Inflammatory macrophage (primary cell): ENCODE measurements at places on chromosomes 5 and 9.

- DNase-seq: no peak
Measured at GRCh38 chr5:74055486-74056106, 429.6 kb downstream of the ARHGEF28 start.

DNA sequence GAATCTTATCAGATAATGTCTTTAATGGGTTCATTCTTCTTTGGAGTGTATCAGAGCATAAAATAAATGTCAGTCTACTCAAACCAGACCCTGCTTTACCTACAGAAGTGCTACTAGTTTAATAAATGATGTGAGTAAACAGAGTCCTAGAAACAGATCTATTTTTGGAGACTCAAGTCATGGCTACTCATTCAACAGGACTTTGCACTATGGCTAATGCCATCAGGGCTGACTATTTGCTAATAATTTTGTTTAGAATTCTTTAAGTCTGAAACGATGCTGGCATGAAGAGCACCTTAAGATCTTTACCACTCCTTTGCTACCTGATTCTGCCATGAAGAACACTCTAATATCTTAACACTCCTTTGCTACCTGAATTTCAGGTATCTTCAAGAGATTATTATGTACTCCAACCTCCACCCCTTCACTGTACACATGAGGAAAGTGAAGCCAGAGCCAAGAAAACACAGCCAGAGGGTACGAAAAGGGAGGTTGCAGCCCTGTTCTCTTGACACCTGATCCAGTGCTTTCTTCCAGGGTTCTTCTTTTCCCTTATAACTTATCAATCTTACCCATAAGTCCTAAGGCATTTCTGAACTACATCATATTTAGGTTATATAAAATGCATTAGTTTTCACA, 62.4 kb downstream of the ZNF608 start:
- no peak for DNase-seq

DNA sequence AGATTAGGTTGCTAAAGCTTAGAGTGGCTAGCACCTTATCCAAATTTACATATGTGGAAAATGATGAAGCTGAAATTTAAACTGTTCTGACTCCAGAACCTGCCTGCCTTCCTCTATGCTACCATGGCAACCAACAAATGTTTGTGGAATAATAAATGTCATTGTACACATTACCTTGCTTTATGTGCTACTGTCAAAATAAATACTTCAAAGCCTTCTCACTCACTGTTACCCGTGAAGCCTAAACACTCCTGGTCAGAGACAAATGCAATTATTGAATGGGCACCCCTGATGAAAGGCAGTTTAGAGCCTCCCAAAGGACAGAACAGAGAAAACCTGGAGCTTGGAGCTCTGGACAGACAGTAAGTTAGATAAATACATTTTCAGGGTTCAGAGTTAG, 158.6 kb downstream of the FAM114A2 start:
- DNase-seq: no peak

GRCh38 chr5:38871058-38871605, 25.3 kb downstream of the OSMR start:
- no peak for DNase-seq

DNA sequence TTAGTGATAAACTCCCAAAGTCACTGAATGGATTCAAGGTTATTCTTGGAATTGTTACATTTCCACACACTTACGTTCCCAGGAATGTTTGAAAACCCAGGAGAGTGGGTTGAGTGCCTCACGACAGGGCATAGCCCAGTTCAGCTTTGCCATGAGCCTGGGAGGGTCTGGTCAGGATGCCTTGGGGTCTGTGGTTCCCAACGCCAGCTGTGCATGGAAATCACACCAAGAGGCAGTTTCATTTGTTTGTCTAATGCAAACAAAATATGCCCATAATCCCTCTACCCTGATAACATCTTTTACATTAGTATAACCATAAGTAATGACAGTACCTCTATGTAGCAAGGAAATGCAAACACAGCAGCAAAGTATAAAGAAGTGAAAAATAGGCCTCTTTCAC, 25.3 kb upstream of the MSX2 start:
- DNase-seq: no peak

DNA sequence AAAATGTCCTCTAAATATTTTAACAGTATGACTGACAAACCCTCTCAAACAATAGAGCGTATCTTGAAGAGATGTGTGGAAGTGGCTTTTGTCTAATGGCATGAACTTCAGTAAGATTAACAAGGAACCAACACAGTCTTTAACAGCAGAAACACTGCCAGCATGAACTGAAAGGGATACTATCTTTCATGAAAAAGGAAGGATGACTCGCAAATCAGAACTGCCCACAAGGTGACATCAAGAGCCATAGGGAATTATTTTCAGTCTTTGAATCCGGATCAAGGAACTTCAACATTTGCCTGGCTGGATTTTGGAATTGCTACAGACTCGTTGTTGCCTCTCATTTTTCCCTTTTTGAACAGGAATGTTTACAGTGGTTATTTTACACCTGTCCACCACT, 5.1 kb upstream of the HEXB start:
- peak; percentile 37 for DNase-seq

- DNase-seq: no peak
Measured at GRCh38 chr5:131607903-131608540, 27.0 kb downstream of the RAPGEF6 start.

DNA sequence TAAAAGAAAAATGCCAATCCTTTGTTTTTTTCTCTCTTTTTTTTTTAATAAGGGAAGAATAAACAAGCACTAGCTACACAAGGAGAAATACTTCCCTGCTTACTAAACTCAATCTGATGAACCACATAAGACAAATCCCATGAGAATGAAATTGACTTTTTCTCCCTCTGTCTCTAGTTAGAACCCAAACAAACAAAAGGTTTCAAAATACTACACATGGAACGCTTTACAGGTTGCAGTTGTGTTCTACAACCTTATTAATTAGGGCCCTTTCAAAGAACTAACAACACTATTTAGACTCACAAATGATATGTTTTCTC, 124.5 kb downstream of the PDE4D start:
- no peak for DNase-seq

DNA sequence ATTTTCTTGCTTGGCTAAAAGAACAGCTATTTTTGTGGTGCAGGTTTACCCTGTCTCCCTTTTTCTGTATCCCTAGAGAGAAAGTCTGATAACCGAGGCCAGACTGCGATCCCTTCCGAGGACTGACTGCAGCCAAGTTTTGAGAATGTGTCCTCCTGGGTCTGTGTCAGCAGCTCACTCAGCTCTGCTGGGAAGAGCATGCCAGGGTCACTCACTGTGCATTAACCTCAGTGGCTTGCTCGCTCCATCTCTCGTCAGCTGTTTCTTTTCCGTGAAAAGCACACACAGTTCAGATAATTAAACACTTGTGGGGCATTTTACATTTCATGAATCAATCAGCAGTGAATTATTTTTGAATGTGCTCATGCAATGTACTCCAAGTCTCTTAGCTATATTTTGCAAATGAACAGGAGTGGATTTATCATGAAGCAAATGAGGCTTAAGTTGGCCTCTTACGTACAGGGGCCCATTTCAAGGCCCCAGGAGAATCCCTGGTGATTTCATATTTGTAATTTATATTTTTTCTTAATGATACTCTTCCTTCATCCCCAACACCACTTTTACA, 252.1 kb downstream of the SMARCA2 start:
- DNase-seq: no peak

DNA sequence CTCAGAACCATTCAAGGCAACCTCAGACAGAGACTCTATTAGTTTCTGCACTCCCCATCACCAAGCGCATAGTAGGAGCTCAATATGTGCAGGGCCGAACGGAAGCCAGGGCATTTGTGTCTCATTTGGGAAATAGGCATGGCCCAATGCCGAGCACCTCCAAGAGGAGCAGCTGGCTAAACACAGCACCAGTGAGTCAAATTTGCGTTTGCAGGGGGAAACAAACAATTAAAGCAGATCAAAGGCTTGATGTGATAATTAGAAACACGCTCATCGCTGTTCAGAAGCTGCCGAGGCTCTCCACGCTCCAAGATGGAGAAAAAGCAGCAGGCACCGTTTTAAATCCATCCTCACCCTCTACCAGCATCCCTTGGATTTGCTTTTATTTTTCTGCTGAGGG, 225.3 kb downstream of the AGTPBP1 start:
- no peak for DNase-seq

GRCh38 chr5:107554776-107555424, 115.8 kb downstream of the EFNA5 start:
- no peak for DNase-seq

GRCh38 chr5:169300468-169301385, at the start of gene SLIT3:
Gene SLIT3 (minus strand): TSS chr5:169301139. CDS start chr5:169300709, 430 bp downstream.
- DNase-seq: no peak

DNA sequence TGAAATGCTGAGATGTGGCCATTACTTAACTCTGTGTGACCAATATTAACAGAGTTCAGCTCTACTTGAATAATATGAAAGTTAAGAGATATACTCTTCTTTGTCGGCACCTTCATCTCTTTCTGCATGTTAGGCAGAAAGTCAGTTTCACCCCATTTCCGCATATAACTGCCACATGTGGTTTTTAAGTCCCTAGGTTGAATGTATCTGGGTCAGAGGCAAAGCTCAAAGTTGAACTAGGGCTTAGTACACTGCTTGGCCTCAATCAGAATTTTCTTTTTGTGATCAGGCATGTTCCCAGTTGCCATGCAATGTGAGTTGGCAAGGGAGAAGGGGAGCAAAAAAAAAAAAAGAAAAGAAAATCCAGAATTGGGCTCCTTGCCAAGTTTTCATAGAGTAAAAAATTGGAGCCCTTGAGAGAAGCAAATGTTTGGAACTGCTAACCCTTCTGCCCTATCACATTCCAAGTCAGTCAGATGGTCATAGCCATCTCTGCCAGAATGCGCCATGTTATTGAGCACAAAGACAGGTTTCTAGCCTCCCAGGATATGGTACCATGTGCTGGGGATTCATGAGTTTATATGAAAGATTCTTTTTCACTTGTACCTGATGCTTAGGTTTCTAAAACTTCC, 251.2 kb upstream of the RORB start:
- no peak for DNase-seq

- DNase-seq: no peak
Measured at GRCh38 chr9:265209-265870, 50.7 kb downstream of the DOCK8 start.

DNA sequence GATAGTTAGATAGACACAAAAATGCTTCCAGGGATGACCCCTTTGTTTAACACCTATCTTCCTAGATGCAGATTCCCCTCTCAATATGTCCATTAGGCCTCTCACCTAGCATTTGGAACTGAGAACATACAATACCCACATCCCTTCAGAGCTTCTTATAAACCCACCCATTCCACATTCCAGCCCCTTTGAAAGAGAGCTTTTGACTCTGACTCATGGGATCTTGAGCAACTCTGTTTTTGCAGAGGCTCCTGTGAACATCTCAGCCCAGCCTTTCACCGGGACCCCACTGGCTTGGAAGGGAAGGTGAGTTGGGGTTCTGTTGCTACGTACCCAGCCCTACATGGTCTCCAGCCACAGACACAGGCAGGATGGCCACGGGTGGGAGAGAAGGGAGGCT, 195.5 kb downstream of the FRMD3 start:
- DNase-seq: no peak

- DNase-seq: no peak
Measured at GRCh38 chr9:135004772-135005171, 82.7 kb upstream of the OLFM1 start.

DNA sequence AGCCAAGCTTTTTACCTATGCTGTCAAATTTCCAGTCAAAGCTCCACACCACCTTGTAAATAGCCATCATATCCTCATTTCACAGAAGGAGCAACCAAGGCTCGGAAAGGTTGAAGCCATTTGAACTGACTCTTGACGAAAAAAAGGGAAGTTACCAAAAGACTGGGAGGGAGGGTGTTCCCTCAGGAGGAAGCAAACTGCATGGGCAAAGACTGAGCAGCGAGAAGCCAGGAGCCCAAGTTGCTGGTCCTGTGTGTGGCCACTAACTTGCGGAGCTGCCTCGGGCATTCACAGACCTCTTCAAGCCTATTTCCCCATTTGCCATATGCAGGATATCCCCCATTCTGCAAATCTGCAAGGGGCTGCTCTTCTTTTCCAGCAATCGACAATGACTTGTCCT, 37.4 kb downstream of the TTLL11 start:
- peak; percentile 55 for DNase-seq

- no peak for DNase-seq
Measured at GRCh38 chr9:122822938-122823337, 5.5 kb downstream of the PDCL start.

GRCh38 chr5:107364443-107365319, 306.1 kb downstream of the EFNA5 start:
- DNase-seq: peak; percentile 39

DNA sequence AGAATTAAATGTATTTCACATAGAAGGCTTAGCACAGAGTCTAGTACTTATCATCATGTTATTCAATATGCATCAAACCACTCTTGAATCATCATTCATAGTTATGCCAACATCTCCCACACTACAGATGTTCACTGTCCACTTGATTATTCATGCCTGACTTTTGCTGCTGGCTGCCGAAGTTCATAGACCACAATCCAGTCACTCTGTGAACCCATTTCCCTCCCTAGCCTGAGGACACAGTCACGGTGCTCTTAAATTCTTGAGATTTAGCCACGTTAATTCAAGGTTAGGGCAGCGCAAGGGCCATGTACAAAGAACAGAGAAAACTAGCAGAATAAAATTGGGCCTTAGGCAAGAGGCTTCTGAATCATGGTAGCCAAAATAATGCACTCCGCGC, 32.4 kb downstream of the ABCA1 start:
- DNase-seq: no peak

GRCh38 chr9:20904995-20905394, 126.4 kb downstream of the HACD4 start:
- DNase-seq: no peak

DNA sequence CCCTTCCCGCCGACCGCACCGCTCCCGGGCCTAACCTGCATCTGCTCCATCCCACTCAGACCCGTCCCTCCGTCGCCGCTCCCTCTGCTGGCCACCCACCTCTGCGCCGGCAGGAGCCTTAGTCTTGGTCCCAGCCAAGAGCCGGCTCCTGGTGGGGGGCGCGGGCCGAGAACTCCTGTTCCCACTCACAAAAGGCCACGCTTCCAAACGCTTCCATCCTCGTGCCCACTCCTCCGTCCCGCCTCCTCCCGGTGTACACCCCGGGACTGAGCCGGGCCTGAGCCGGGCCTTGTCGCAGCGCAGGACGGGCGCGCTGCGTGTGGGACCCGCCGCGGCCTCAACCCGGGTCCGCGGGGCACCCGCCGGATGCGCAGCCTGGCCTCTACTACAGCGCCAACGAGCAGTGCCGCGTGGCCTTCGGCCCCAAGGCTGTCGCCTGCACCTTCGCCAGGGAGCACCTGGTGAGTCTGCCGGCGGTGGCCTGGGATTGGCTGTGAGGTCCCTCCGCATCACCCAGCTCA, 7.5 kb downstream of the ADAMTS13 start:
- no peak for DNase-seq

DNA sequence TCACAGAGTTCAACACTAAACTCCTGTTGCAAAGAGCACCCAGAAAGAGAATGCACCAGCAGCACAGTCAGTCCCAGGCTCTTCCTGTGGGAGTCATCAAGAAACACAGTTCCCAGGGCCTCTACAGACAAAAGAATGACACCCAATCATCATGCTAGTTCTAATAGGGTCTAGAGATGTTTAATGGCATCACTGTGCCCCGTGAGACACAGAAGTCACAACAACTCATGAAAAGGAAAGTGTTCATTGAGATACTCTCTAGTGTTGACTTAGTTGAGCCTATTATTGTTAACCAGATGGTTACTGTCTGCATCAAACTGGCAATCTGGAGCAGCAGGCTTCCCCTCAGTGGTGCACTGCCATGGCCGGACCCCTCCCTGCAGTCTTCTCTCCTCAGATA, 1.6 kb downstream of the KLHL3 start:
- no peak for DNase-seq

GRCh38 chr5:147175516-147176097, 59.2 kb upstream of the STK32A start:
- no peak for DNase-seq
